ENCODE measurements at places on chromosomes 16 and 17. TPM values are rescaled to one million over a fixed set of nuclear protein-coding genes. Genes with fewer than 3 reads are reported as not detected.

The SEPTIN12 gene
- total RNA-seq, result not detected

The MYH11 gene
- total RNA-seq, result not detected

The CCL4L2 gene
- not detected for total RNA-seq

The CMIP gene
- total RNA-seq, result 3.6 TPM

Data from SK-MEL-5 (cell line).